Activated T-helper 1 cell treated with anti-CD3 and anti-CD28 coated beads, Interleukin-12 subunit alpha, Interleukin-12 subunit beta, Interleukin-2, Interleukin-4 antibody, amounts not matched to agents 30 ng/mL and 10 ng/mL and 1 ng/mL, durations not matched to agents 14 hours and 24 hours and 36 hours (primary cell): ENCODE measurements at places on chromosomes 5 and 9. TPM values are rescaled to one million over a fixed set of nuclear protein-coding genes. Genes with fewer than 3 reads are reported as not detected.

Gene NRARP
- 15.2 and 15.4 TPM in 2 replicates for total RNA-seq

Gene HMGCR
- 95.7 and 113 TPM in 2 replicates for total RNA-seq

Gene CWC27
- 29.1 and 33.5 TPM in 2 replicates for total RNA-seq

Gene ACOT12
- total RNA-seq: not detected in 2 replicates

Gene PCDHGB5
- total RNA-seq: 0.56 and 0.83 TPM in 2 replicates

Gene CD274
- 60.4 and 61.7 TPM in 2 replicates for total RNA-seq

Gene SPATA31D4
- not detected in 2 replicates for total RNA-seq

Gene SLC6A18
- total RNA-seq: not detected in 2 replicates
